ENCODE measurements at places on chromosomes 7 and 10. TPM values are rescaled to one million over a fixed set of nuclear protein-coding genes. Genes with fewer than 3 reads are reported as not detected.

CRHR2 gene
- not detected for total RNA-seq

DNA sequence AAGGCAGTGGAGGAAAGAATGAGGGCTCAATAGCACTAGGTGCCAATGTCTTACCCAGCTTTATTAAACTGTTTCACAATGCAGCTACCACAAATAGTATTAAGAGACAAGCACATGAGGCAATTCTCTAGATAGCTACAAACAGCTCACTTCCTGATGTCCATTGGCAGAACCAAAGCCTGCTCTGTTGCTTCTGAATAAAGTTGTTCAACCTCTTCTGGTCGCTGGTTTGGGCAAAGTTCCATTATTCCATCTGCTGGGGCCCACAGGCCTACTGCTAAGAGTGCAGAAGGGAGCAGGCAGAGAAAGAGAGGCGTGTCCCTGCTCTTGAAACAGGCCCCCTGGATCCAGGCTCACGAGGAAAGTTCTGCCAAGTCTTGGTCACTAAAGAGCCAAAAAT, 173.9 kb downstream of the ZNF438 start:
- DNase-seq, result no peak

TRPV5 gene
- total RNA-seq, result not detected

DNA sequence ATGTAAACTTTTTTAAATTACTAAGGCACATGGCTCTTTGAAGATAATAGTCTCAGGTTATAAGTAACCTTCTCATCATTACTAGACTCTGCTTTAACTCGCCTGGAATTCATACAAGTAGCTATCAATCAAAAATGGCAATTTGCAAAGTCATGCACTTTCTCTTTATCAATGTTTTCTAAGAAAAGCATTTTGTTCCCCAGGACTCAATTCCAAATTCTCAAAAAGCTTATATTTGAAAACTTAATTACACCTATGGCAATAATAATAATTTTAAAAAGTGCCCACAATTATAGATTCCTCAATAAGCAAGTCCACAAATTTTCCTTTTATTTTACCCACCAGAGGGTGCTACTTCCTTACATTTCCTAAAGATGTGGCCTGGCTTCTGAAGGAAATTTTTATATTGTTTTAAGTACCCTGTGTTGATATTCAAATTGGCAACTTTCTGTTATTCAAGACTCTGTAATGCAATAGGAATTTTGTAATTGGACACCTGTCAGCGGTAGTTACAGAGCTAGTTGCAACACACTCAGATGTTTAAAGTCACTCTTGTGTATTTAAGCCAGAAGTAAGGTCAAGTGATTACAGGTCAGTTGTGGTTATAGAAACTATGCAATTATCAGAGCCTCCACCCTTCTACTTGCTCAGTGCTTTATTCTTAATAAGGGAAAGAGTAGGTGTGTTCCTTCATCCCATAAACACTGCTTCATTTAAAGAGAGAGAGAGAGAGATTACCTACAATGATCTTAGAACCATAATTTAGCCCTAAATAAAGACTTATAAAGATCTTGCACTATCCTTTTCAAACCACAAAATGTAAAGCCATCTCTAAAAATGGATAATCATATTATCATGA, 47.1 kb upstream of the HYAL4 start:
- DNase-seq, result peak; percentile 97

- no peak for DNase-seq
These were observed 23.6 kb upstream of the BMPR1A start for GRCh38 chr10:86732771-86733170.

DNA sequence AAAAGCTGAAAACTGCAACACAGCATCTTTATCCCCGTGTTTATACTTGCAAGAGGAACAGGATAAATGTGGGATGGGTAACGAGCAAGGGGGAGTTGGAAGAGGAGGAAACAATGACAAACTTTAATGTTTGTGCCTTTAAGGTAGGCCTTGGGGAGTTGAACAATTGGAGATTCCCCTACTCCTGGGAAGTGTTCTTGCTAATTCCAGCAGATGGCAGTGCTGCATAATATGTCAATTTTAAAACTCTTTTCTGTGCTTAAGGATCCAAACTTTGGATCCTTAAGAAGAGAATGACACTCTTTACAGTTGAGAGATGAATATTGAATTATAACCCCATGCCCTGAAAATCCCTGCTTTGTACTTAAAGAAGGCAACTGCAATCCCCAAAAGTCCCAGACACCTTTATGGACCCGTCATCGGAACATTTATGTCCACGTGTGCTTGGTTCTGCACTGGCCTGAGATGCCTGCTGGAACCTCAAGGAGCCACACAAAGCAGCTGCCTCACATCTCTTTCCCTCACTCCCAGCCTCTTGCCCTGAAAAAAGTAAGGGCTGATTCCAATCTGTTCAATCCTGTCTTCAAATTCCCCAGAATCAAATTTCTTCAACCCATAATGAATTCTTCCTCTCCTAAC, 12.0 kb downstream of the IFIT5 start:
- DNase-seq, result peak; percentile 42

DNA sequence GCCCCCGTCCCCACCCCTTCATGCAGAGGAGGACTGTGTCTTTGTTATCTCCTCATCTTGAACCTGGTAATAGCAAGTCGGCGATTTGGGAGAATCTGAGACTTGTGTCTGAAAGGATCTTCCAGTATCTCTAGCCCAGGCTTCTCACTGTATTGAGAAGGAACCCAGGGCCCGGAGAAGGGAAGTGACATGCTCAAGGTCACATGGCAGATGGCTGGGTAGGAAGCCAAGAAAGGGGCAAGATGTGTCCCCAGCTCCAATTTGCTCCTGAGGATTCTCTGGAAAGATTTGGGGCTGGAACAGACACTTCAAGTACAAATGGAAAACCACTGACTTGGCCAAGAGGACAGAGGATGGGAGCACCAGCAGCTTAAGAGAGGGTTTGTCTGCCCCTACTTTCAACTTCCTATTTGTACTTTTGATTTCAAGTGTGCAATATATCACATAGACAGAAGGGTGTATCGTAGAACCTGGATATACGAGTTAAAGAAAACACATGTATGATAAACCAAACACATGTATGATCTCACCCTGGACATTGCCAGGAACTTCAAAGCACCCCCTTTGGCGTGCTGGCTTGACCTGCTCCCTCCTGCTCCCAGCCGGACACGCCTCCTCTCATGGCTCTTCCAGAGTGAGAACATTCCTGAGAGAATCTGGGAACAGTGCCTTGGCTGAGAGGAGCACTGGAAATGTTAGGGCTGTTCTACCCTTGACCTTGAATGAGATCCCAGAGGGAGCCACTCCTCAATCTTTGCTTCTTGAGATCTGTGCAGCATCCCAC, 79.7 kb downstream of the CDH23 start:
- DNase-seq, result no peak

GRCh38 chr10:4770801-4771553, 55.0 kb upstream of the AKR1E2 start:
- peak; percentile 94 for DNase-seq

TWIST1 gene
- total RNA-seq, result 0.31 TPM

DNA sequence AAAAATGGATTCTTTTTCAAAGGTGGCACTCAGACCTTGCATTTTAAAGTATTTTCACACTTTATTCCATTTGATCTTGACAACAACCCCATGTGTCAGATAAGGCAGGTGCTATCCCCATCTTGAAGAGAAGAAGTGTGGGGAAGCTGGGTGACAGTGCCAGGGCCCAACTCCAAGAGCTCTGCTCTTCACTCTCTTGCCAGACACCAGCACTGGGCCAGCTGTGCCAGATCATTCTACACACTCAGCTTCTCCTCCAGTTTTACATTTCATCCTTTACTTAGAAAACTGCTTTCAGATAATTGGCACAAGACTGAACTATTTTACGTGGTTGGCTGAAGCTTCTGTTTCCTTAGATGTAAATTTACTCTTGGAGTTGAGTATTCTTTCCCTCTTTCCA, 64.4 kb downstream of the ENO4 start:
- DNase-seq, result no peak

DNA sequence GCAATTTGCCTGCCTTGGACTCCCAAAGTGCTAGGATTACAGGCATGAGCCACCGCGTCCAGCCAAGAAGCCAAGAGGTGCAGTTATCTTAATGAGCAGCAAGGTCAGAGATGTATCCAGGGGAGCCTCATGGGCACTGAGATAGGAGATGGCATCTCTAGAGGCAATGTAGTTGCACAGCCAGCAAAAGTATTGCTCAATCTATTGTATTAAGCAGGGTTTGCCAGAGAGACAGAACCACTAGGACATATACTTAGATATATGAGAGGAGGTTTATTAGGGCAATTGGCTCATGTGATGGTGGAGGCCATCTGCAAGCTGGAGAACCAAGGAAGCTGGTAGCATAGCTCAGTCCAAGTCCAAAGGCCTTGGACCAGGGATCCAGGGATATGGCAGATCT, 16.3 kb upstream of the VPS26A start:
- DNase-seq, result no peak

CFAP46 gene
- 1.8 TPM for total RNA-seq

P4HA1 gene
- total RNA-seq, result 33.3 TPM

CREB5 gene
- 3.7 TPM for total RNA-seq

ATG9B gene
- total RNA-seq, result 0.18 TPM

- DNase-seq, result no peak
These were observed 51.0 kb downstream of the POLR3A start for GRCh38 chr10:77978360-77978759.

- DNase-seq, result no peak
These were observed 19.5 kb upstream of the FAM180A start for GRCh38 chr7:135768064-135768463.

- no peak for DNase-seq
These were observed 82.7 kb downstream of the PAX2 start for GRCh38 chr10:100827819-100828737.

- no peak for DNase-seq
These were observed 98.2 kb downstream of the TNS3 start for GRCh38 chr7:47483604-47484273.

HOXA1 gene
- total RNA-seq, result 8.3 TPM

Measured in foreskin keratinocyte (primary cell).